Activated CD8-positive, alpha-beta memory T cell treated with anti-CD3 and anti-CD28 coated beads for 1 hour (primary cell): ENCODE measurements at places on chromosomes 1 and 21.

DNA sequence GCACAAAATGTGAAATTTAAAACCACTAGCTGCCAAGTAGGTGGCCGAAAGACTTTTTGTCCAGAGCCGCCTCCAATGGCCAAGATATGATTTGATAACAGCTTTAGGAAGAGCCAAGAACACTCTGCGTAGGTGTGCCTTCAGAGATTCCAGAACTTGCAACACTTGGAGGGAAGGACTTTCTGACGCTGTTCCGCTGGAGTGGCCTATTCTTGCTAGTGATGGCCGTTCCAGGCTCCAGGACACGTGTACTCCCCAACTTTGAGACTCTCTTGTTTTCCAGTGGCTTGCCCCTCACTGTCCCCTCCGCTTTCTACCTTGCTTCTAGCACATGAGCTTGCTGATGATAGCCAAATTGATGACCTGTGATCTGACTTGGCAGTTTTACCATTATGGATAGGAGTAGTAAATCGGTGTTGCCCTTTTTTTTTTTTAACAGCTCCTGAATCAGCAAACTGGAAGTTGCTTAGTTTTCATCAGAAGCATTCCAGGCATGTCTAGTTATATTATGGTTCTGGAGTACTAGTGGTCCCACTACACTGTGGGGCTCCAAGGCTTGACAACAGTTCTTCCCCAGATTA lies 1.0 kb downstream of the PRDX6 start:
- no peak for DNase-seq

GRCh38 chr21:30425826-30426225 lies at the start of gene KRTAP13-3:
TSS of gene KRTAP13-3 (minus strand) at chr21:30425926. CDS start at chr21:30425912, 14 bp downstream.
- no peak for DNase-seq

DNA sequence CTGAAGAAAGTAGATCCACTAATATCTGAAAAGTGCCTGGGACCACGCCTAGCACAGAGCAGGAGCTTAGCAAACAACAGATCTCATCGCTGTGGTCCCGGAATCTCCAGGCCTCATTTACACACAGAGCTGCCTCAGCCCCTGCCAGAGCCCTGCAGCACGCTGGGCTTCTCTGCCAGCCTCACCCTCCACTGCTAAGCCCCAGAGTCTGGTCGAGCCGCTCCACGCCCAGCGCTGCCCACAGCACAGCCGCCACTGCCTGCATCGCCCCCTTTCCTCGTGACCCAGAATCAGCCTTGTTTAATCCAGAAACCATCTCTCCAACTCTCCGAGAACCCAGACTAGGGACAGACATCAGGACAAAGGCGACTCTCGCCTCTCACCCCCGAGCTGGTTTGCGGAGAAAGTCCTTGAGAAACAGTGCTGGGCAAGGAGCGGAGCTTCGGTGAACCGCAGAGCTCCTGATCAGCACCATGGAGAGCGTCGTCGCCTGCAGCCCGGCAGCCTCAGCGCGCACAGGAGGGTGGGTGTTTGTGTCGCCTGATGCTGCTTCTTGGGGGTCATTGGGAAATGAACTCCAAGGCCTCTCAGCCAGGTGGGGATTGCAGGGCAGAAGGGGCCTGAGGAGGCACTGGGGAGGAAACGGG lies 145.1 kb downstream of the NPHP4 start:
- DNase-seq, result no peak

DNA sequence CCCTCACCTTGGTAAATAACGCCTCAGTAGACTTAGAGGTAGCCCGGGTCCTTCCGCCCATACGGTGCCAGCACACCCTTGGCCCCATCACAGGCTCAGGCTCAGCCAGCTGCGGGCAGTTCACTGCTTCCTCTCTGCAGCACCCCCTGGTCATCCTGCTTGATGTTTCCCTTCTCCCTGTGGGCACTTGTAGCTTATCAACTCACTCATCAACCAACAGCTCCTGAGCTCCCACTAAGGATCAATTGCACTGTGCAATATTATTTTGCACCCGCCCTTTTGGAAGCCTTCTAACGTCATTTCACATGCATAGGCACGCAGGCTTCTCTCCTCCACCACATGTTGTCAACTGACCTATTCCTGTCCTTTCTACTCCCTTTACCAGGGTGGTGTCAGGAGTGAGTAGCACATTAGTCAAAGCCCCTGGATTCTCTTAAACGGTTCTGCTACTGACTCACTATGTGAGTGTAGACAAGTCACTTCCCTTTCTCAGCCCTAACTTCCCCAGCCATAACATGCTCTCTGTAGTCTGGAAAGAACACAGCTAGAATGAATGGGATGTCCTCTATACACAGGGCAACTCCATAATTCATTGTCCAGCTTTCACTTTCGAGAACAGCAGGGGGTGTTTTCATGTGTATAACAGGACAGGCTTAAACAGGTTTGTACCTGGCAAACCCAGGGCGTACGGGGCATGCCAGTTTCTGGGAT lies 47.1 kb upstream of the IRF2BP2 start:
- DNase-seq, result no peak

DNA sequence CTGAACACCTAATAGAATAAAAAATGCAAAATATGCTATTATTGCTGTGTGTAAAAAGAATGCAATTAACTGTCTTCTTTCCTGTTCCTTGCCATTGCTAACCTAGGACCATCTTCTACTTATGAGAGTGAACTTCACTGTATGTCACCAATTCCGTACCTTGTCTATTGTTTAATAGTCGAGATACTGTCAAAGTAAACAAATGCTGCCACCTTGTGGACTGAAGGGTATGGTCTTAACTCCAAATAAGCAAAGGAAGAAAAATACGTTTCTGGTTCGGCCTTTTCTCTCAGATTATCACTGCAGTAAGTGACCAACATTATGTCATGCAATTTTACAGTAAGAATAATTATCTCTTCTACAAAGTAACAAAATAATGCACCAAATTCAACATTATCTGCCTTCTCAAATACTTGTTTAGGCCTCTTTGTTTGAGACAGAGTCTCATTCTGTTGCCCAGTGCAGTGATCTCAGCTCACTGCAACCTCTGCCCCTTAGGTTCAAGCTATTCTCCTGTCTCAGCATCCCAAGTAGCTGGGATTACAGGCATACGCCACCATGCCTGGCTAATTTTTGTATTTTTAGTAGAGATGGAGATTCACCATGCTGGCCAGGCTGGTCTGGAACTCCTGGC lies 133.4 kb downstream of the COP1 start:
- DNase-seq, result no peak

- DNase-seq, result no peak
Measured at GRCh38 chr1:212966616-212967015, 16.3 kb downstream of the VASH2 start.
